ENCODE measurements at places on chromosomes 16 and 17. TPM values are rescaled to one million over a fixed set of nuclear protein-coding genes. Genes with fewer than 3 reads are reported as not detected.

DNA sequence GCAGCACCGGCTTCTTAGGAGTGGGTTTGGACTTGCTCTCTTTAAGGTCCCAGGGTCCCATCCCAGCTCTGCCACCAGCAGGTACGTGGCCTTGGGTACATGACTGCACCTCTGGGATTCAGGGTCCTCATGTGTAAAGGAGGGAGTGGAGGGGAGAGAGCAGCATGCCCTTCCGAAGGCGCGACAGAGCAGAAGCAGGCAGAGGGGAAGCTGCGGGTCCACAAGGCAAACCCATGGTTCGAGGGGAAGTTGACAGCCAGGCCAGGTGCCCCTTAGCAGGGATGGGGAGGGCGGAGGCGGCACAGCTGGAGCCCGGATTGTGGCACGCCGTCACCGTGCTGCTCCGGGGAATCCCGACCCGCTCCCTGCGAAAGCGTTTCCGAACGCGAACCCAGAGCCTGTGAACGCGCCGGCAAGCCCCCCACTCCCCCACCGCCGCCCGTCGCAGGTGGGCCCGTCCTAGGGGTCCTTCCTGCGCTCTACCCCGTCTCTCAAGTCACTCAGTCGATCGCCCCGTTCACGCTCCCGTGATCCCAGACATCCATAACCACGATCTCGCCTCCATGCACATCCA, 4.1 kb upstream of the TBX2 start:
- no peak for DNase-seq

DNA sequence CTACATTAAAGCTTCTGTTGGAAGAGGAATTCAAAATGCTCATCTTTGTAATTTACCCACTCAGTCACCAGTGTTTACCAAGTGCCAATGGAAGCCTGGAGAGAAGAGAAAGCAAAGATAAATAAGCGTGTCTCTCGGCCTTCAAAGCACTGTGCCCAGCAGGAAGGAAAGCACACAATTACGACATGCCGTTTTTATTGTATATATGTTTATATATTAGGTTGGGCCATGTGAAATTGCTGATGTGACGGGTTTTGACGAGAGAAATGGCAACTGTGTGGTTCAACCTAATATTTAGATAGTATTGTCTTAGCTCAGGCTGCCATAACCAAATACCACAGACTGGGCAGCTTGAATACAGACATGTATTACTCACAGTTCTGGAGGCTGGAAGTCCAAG, 79.3 kb upstream of the HSBP1 start:
- DNase-seq, result no peak

DNA sequence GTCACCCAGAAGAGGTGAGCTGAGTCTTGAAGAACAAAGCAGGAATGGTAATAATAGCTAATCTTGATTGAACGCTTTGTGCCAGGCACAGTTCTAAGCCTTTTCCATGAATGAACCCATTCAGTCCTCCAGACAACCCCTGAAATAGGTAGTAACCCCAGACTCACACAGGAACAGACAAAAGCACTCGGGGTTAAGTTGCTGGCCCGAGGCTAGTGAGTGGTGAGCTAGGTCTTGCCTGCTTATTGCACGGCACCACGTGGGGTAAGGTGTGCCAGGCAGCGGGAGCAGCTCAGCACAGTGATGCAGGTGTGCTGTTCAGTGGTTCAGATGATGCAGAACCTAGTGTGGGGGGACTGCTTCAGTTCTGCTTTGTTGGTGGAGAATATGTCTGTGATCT, 181.6 kb downstream of the RAB11FIP4 start:
- DNase-seq, result no peak

GRCh38 chr16:86249631-86250030, 260.7 kb upstream of the FOXF1 start:
- DNase-seq, result no peak

Gene NEURL4
- polyA plus RNA-seq, result 29.6 TPM

Gene NOXO1
- 1.3 TPM for polyA plus RNA-seq

Gene KSR1
- polyA plus RNA-seq, result 26.8 TPM

Measured in H1 (cell line).